Myometrial cell (primary cell): ENCODE measurements at places on chromosomes 3 and 15. TPM values are rescaled to one million over a fixed set of nuclear protein-coding genes. Genes with fewer than 3 reads are reported as not detected.

The DAPK2 gene
- 0.29 and 1.8 TPM in 2 replicates for total RNA-seq

The MAP2K5 gene
- 6.1 and 8.5 TPM in 2 replicates for total RNA-seq

The ADGRG7 gene
- not detected in 2 replicates for total RNA-seq

The TBL1XR1 gene
- total RNA-seq, result 71.2 and 83.3 TPM in 2 replicates

The ROPN1 gene
- total RNA-seq, result 0.18 TPM in 1 of 2 replicates, not detected in the other

The SLC6A11 gene
- total RNA-seq, result not detected in 2 replicates

The VILL gene
- total RNA-seq, result 2.5 and 2.6 TPM in 2 replicates

The DCLK3 gene
- not detected in 2 replicates for total RNA-seq

The FOXB1 gene
- not detected in 2 replicates for total RNA-seq

The C3orf85 gene
- total RNA-seq, result not detected in 2 replicates

The HTR3E gene
- total RNA-seq, result not detected in 2 replicates

The KCNMB2 gene
- total RNA-seq, result not detected in 2 replicates

The ECE2 gene
- not detected in 2 replicates for total RNA-seq

The RYR3 gene
- not detected in 2 replicates for total RNA-seq

The MUSTN1 gene
- total RNA-seq, result not detected in 2 replicates

The CAMK2N2 gene
- not detected in 2 replicates for total RNA-seq

The PPARG gene
- 19.9 and 30.5 TPM in 2 replicates for total RNA-seq

The DUOXA1 gene
- not detected in 2 replicates for total RNA-seq

The SEMA3F gene
- total RNA-seq, result 5.2 and 7.8 TPM in 2 replicates

The ANKUB1 gene
- not detected in 2 replicates for total RNA-seq

The FAM162A gene
- 11.0 and 16.1 TPM in 2 replicates for total RNA-seq

The ZNF148 gene
- 15.3 and 18.6 TPM in 2 replicates for total RNA-seq

The CFAP91 gene
- under 0.01 TPM in 1 of 2 replicates, not detected in the other for total RNA-seq

The CD80 gene
- not detected in 2 replicates for total RNA-seq

The CAV3 gene
- not detected in 2 replicates for total RNA-seq

The COL6A5 gene
- not detected in 2 replicates for total RNA-seq

The STX19 gene
- not detected in 2 replicates for total RNA-seq

The HESX1 gene
- not detected in 2 replicates for total RNA-seq

The PPM1L gene
- under 0.01 TPM in 1 of 2 replicates, not detected in the other for total RNA-seq

The POC1A gene
- 11.2 and 15.8 TPM in 2 replicates for total RNA-seq

The ZNF80 gene
- total RNA-seq, result not detected in 2 replicates

The ATP10A gene
- not detected in 2 replicates for total RNA-seq
